Activated naive CD8-positive, alpha-beta T cell treated with anti-CD3 and anti-CD28 coated beads for 36 hours (primary cell): ENCODE measurements at places on chromosomes 1 and 21.

- peak; percentile 64 for DNase-seq
Observed at GRCh38 chr21:44407493-44407892, 47.8 kb upstream of the LRRC3 start.

- no peak for DNase-seq
Observed at GRCh38 chr1:91511386-91511785, 10.7 kb downstream of the CDC7 start.

DNA sequence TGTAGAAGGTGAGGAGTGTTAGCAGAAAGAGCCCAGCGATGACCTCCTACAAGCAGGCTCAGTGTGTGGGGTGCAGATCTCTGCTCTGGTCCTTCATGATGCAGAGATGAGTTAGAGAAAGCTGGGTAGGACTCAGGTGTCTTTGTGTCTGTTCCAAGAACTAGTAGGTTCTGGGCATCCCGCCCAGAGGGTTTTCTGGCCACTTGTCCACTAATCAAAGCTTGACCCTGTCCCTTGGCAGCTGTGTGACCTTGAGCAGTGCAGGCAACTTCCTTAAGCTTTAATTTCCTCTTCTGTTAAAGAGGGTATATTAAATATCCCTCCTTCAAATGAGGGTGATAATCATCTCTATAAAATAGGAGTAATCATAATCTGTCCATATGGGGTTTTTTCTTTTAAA lies 54.7 kb upstream of the WNT4 start:
- no peak for DNase-seq

- no peak for DNase-seq
Observed at GRCh38 chr1:4792565-4792964, 138.2 kb downstream of the AJAP1 start.

DNA sequence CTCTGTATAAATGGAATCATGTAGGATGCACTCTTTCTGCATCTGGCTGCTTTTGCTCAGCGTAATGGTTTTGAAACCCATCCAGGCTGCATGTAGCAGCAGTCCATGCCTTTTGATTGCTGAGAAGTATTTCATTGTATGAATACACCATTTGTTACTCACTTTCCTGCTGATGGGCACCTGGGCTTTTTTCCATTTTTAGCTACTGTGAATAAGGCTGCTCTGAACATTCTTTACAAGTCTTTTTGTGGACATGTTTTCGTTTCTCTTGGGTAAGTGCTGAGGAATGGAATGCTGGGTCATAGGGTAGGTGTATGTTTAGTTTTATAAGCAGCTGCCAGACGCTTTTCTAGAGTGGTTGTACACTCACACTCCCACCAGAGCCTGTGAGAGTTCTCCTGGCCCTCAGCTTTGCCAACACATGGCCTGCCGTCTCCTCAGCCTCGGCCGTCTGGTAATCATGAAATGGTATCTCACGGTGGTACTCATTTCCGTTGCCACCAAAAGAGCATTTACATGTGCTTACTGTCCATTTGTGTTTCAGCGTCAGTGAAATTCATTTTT lies 22.7 kb downstream of the SLX9 start:
- DNase-seq, result no peak

DNA sequence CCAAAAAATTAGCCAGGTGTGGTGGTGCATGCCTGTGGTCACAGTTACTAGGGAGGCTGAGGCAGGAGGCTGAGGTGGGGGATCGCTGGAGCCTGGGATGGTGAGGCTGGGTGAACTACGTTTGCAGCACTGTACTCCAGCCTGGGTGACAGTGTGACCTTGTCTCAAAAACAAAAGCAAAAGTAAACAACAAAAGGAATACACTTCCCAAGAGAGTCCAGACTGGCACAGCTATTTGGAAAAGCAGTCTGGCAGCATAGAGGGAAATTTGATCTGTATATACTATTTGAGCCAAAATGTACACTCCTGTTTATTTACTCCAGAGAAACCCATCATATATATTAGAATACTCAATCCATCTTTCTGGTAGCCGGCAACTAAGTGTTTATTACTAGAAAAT lies 107.0 kb upstream of the HMCN1 start:
- no peak for DNase-seq

DNA sequence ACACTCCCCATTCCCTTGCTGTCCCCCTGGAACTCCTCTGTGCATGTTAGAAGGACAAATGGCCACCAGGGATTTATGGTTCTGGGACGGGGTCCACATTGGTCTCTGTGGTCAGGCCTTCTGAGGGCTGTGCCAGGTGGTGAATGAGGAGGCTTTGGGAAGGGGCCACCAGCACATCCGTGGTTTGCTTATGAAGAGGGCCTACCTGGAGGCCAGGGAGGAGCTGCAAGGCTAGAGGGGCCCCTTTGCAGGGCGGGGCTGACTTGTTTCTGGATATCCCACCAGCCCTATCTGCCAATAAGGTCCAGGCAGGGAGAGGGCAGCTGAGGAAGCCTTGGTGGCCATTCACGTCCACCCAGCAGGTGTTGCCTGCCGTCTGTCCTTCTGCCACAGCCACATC lies 24.9 kb downstream of the KCNA10 start:
- no peak for DNase-seq

DNA sequence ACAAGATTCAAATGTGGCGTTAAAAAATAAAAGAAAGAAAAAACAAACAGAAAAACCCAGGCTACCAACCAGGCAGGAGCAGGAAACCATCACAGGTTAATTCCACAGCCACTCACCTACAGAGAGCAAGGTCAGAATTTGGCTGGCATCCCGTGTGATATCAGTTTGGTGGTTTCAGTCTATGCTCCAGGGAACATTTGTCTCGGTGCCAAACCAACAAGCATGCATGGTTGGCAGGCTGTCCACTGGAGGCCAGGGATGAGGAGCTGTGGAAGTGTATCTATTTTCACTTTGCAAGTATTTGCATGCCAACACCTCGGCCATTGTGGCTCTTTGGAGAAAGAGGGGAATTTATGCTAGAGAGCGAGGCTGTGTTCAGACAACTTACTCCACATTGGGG lies 53.1 kb upstream of the PROX1 start:
- DNase-seq, result no peak

GRCh38 chr1:112974646-112975045 lies 18.6 kb upstream of the SLC16A1 start:
- no peak for DNase-seq

- DNase-seq, result no peak
Observed at GRCh38 chr1:244010703-244011123, 40.4 kb upstream of the ZBTB18 start.

DNA sequence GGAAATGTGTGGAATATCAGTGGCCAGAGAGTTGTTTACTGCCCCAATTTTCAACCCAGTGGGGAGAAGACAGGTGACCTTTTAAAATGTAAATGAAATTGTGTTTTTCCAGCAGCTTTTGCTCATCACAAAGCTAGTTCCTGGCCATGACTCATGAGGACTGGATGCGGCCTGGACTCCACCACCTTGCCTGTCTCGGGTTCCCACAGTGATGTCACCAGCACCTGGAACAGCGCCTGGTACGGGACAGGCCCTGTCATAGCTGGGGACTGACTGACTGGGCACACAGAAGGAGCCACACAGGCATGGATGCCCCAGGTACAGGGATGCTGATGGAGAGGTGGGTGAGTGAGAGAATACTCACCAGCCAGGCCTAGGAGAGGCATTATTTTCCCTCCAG lies 277.1 kb downstream of the AJAP1 start:
- DNase-seq, result no peak
